ENCODE measurements at places on chromosomes 16 and 17. TPM values are rescaled to one million over a fixed set of nuclear protein-coding genes. Genes with fewer than 3 reads are reported as not detected.

The FOXJ1 gene
- total RNA-seq, result not detected

The KCNJ16 gene
- total RNA-seq, result not detected

The MT1A gene
- 1.7 TPM for total RNA-seq

The SEPTIN1 gene
- total RNA-seq, result 0.50 TPM

The RHOT2 gene
- total RNA-seq, result 57.7 TPM

The ATP6V0D1 gene
- 181 TPM for total RNA-seq

The CCL14 gene
- total RNA-seq, result not detected

The DNAI2 gene
- not detected for total RNA-seq

The SRP68 gene
- total RNA-seq, result 46.7 TPM

The PIRT gene
- not detected for total RNA-seq

The KRT13 gene
- total RNA-seq, result 0.15 TPM

The TBX6 gene
- under 0.01 TPM for total RNA-seq

The MYH1 gene
- total RNA-seq, result not detected

The CDT1 gene
- 10.9 TPM for total RNA-seq

The VPS25 gene
- 67.3 TPM for total RNA-seq

The EFCAB5 gene
- 0.58 TPM for total RNA-seq

The CHD9NB gene
- total RNA-seq, result 1.2 TPM

The TBC1D3E gene
- total RNA-seq, result not detected

The TP53TG3F gene
- total RNA-seq, result not detected

The IL17C gene
- total RNA-seq, result not detected

The MVD gene
- total RNA-seq, result 68.3 TPM

The MYLK3 gene
- 0.15 TPM for total RNA-seq

The NTHL1 gene
- total RNA-seq, result 26.6 TPM

The ASGR1 gene
- 1.2 TPM for total RNA-seq

The MEAK7 gene
- 20.7 TPM for total RNA-seq

The KRT23 gene
- 0.17 TPM for total RNA-seq

The TBC1D26 gene
- not detected for total RNA-seq

The NEK8 gene
- total RNA-seq, result 4.4 TPM

The MYL11 gene
- not detected for total RNA-seq

The CHST5 gene
- total RNA-seq, result 0.15 TPM

The TP53TG3C gene
- not detected for total RNA-seq

The ATP5PD gene
- total RNA-seq, result 530 TPM

The HID1 gene
- total RNA-seq, result 0.29 TPM

The KRTAP4-1 gene
- total RNA-seq, result not detected

The ITGAD gene
- total RNA-seq, result not detected

The IRF8 gene
- total RNA-seq, result not detected

The SLC13A2 gene
- total RNA-seq, result not detected

The CDK3 gene
- 1.9 TPM for total RNA-seq

The RAP1GAP2 gene
- total RNA-seq, result 0.83 TPM

The MYH11 gene
- total RNA-seq, result under 0.01 TPM

The TNFRSF13B gene
- total RNA-seq, result not detected

The KCNJ12 gene
- total RNA-seq, result 0.15 TPM

The CDH16 gene
- under 0.01 TPM for total RNA-seq

The MT1F gene
- 0.17 TPM for total RNA-seq

The CCDC144A gene
- total RNA-seq, result 10.9 TPM

The PRR35 gene
- total RNA-seq, result not detected

The ITGA2B gene
- total RNA-seq, result 0.15 TPM

The ASB16 gene
- 0.73 TPM for total RNA-seq

The SCGB1C2 gene
- total RNA-seq, result not detected

The SLC2A4 gene
- 0.44 TPM for total RNA-seq

Measured in smooth muscle cell of trachea (primary cell).